CD8-positive, alpha-beta memory T cell (primary cell): ENCODE measurements at places on chromosomes 2 and 18. TPM values are rescaled to one million over a fixed set of nuclear protein-coding genes. Genes with fewer than 3 reads are reported as not detected.

The HJURP gene
- polyA plus RNA-seq: not detected

GRCh38 chr2:136077107-136077506 is 40.8 kb downstream of the CXCR4 start:
- DNase-seq: no peak

GRCh38 chr2:221614274-221614673 is 42.2 kb upstream of the EPHA4 start:
- no peak for DNase-seq

DNA sequence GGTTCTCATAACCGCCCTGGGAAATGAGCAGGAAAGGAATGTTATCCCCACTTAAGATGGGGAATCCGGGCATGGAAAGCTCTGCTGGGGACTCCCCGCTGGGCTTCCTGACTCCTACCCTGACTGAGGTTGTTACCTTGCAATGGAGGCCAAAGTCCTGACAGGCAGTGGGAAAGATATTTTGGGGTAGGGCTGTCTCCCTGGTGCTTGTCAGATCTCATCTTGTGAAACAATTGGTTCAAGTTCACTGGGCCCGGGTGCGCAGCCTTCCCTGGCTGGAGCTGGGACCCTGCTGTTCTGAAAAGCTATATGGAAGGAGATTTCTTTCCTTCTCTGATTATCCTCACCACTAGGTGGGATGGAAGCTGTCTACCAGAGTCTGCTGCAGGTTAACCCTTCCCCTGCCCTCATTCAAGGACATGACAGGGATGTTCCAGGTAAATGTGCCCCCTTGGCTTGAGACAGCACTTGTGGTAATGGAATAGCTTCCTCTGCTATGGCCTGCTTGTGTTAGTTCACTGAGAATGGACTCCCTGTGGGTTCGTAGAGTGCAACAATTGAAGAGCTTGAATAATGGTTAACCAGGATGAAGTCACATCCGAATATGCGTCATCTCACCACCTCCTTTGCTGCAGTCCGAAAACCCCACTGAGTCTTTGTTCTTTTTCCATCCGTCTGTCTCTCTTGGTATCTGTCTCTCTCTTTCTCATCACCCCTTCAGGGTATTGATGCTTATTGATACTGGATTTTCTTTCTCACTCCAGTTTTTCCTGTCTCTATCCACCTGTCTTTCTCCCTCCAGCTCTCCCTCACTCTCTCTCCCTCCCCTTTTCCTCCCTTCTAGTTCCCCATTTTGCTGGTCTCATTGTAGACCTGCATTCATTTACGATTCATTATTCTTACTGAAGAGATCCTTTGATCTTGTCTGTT is 67.8 kb upstream of the EPAS1 start:
- DNase-seq: no peak

GRCh38 chr2:226631671-226632070 is 167.9 kb downstream of the IRS1 start:
- no peak for DNase-seq

GRCh38 chr18:26656944-26657536 is 108.7 kb upstream of the KCTD1 start:
- no peak for DNase-seq

The CYP26B1 gene
- not detected for polyA plus RNA-seq

GRCh38 chr18:45116116-45116515 is 435.4 kb downstream of the SETBP1 start:
- DNase-seq: no peak

DNA sequence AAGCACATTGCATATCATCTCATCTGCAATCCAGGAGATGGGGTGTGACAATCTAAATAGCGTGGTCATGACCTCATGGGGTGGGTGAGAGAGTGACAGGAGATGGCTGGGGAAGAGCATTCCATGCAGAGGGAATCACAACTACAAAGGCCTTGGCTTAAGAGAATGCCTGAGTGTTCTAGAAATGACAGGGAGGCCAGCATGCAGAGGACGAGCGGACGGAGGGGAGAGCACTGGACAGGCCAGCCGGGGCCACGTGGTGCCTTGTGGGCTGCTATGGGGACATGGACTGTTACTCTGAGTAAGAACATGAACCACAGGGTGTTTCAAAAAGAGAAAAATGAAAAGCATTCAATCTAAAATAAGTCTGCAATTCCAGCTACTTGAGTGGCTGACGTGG is 117.9 kb upstream of the ODC1 start:
- no peak for DNase-seq

The GPR75 gene
- not detected for polyA plus RNA-seq

The GPR55 gene
- 3.5 TPM for polyA plus RNA-seq

GRCh38 chr18:46393961-46394360 is 263.1 kb downstream of the LOXHD1 start:
- DNase-seq: no peak

GRCh38 chr2:109324861-109325260 is 195.9 kb downstream of the SH3RF3 start:
- DNase-seq: no peak

- DNase-seq: no peak
Measured at GRCh38 chr18:24315170-24315569, 82.5 kb downstream of the OSBPL1A start.

- DNase-seq: no peak
Measured at GRCh38 chr2:14354231-14354630, 278.3 kb upstream of the LRATD1 start.

GRCh38 chr2:239293775-239294430 is 106.9 kb downstream of the HDAC4 start:
- DNase-seq: peak; percentile 62
